ENCODE measurements at places on chromosomes 16 and 17. TPM values are rescaled to one million over a fixed set of nuclear protein-coding genes. Genes with fewer than 3 reads are reported as not detected.

- H3K36me3 ChIP-seq = no peaks in the 10 kb centered on the region
- H3K27ac ChIP-seq = no peak overlapping the region
- DNase-seq = peak; percentile 41
- H3K4me1 ChIP-seq = peaks cover 17% of the 10 kb centered on the region
Measured at GRCh38 chr17:43400943-43401717, 2.3 kb downstream of the ARL4D start.

The GPRC5B gene
- 27.7 TPM for total RNA-seq

- H3K27ac ChIP-seq = no peak overlapping the region
- no peaks in the 10 kb centered on the region for H3K36me3 ChIP-seq
- no peak overlapping the region for H3K4me3 ChIP-seq
Measured at GRCh38 chr17:34757106-34757505, 177.7 kb downstream of the TMEM132E start.

The FOXF1 gene
- 7.3 TPM for total RNA-seq

The TMED6 gene
- 23.1 TPM for total RNA-seq

- H3K4me1 ChIP-seq = peaks cover 21% of the 10 kb centered on the region
- no peak overlapping the region for H3K4me3 ChIP-seq
- peak; percentile 83 for DNase-seq
Measured at GRCh38 chr17:193841-194806, 12.7 kb upstream of the DOC2B start.

Measured in body of pancreas (tissue), 4 donors.